MG63 (cell line): ENCODE measurements at places on chromosomes 3 and 15.

GRCh38 chr3:37891227-37891626, 29.5 kb downstream of the CTDSPL start:
- DNase-seq = no peak

DNA sequence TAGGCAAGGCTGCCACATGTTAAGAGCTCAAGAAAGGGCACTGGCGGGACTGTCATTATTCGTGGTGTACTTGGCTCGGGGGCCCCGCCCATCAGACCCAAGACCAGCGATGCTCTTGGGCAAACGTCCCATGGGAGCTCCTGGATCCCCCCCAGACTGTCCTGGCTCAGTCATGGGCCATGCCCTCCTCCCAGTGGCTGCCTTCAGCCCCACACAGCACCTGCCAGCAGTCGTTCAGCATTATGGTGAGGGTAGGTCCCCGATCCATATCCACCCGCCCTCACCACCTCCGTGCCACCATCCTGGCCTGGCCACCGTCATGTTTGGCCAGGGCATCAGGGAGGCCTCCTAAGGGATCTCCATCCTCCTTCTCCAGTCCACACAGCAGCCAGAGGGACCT, 51.4 kb upstream of the IQSEC1 start:
- DNase-seq = no peak

- DNase-seq = peak; percentile 34
These were observed 5.0 kb upstream of the AP3S2 start for GRCh38 chr15:89898614-89899294.

DNA sequence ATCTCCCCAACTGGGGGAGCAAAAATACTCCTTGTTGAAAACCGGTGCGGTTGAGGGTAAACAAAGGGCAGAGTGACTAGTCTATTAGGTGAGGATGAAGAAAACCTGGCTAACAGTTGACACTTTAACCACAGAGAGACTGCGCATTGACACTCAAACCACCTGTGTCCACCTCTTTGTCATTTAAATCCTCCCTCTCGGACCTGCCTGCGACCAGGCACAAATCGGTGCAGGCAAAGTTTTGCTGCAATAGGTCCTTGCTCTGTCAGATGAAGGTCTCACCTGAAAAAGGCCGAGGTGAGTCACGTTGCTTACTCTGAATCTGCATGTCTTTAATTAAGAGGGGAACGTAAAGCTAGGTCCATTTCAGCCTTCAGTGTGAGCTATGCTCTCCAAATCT, 494.1 kb upstream of the DPPA4 start:
- no peak for DNase-seq

- DNase-seq = no peak
These were observed 9.9 kb upstream of the GRM2 start for GRCh38 chr3:51696954-51697353.

- no peak for DNase-seq
These were observed 78.0 kb downstream of the CCK start for GRCh38 chr3:42187936-42188335.

GRCh38 chr3:162338514-162338913, 841.9 kb downstream of the OTOL1 start:
- DNase-seq = no peak

- no peak for DNase-seq
These were observed 1.6 kb downstream of the TTC21A start for GRCh38 chr3:39109086-39109485.

GRCh38 chr15:70748281-70748747, 15.0 kb downstream of the UACA start:
- peak; percentile 35 for DNase-seq

GRCh38 chr15:68634531-68634930, 55.7 kb downstream of the CORO2B start:
- DNase-seq = no peak

DNA sequence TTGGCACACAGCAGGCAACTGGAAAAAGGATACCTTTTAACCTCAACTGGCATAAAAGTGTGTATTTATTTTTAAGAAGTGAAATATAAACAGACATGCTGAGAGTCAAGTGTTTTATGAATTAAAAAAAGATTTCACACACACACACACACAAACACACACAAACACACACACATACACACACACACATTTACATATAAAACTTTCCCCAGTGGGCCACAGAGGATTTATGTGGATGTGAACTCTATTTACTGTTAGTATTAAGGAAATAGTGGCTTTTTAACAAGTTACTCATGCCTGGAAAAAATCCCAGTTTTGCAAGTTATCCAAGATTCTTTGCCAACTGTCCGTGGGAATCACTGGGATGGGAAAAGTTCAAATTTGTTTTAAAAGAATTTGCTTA, 725.9 kb upstream of the NR2F2 start:
- no peak for DNase-seq

DNA sequence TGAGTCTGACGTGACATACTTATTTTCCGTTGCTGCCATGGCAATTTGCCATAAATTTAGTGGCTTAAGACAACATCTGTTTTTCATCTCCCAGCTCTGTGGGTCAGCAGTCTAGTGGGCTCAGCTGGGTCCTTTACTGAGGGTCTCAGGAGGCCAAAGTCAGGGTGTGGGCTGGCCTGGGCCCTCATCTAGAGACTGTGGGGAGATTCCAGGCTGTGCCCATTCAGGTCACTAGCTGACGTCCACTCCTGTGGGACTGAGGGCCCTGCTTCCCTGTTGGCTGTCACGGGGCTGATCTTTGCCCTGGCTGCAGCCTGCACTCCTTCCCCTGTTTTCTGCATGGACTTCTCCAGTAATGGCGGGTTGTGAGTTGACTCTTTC, 19.1 kb downstream of the FGD5 start:
- DNase-seq = no peak

DNA sequence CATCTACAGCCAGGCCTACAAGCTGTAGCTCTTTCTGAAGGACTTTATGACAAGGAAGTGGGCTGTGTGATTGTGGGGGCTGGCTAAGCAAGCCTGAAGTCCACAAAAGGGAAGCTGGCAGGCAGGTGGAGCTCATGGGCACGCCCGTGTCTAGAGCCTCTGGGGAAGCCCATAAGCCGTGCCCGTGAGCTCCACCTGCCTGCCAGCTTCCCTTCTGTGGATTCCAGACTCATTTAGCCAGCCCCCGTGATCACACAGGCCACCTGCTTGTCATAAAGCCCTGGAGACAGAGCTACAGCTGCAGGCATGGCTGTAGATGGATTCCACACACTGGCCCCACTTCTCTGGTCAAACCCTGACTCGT, 15.2 kb downstream of the EFCC1 start:
- DNase-seq = no peak

DNA sequence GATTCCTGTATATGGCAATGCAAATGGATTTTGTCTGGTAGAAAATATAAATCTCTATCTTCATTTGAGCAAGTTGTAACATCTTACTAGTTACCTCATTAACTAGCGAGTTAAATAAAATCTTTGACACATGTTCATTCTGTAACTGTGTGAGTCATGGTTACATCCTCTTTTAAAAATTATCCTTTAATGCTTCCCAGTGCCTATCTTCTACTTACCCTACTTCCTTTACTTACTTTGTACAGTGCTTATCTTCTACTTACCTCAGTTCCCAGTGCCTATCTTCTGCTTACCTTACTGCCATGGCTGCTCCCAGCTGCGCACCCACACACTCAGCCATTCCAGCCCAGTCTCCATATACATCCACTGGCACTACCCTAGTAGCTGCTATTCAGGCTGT, 71.9 kb upstream of the GOLGA8B start:
- no peak for DNase-seq

DNA sequence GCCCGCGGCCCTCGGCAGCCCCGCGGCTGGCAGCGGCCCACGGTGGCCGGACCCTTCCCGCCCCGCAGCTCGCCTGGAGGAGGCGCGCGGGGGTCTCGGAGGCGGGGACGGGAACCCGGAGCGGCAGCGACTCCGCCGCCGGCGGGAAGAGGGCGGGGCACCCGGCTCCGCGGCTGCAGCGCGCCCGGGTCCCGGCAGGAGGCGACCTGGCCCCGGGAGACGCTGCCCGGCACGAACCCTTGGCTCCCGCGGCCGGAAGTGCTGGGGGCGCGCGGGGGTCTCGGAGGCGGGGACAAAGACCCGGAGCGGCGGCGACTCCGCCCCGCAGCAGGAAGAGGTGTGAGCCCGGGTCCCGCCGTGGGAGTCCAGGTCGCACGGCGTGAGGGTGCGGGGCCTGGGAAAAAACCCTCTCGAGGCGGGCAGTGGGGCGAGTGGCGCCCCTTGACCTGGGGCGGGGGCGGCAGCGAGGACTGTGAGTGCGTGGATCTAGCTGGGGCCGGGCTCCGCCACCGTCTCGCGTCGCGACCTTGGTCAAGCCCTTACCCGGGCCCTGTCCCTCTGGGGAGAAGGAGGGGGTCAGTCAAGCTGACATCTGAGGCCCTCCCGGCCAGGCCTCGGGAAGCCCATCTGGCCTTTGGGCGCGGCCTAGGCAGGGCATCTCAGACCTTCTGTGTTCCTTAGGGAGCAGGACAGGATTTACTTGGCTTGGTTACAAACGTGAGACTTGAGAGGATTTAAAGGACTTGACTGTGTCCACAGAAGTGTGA, at the start of gene CIB2:
CIB2 (minus strand) TSS at position 151 of the 767 bp plus-strand sequence. CDS start 230 bp downstream, outside the sequence.
- peak; percentile 75 for DNase-seq

DNA sequence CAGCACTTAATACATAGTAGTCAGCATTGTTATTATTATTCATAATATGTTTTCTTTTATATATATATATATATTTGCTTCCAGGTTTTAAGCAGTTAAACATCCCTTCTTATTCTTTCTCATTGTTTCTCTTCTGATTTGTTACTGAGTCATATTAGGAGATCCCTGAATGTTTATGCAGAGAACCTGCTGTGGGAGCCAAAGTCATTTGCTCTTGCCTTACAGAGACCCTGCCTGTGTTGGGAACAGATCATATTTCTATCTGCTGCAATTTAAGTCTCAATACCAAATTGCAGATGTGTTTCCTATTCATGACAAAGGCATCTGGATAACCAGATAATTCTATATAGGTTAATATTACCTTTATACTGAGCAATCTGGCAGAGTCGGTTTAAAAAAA, 323.0 kb upstream of the UMPS start:
- no peak for DNase-seq

DNA sequence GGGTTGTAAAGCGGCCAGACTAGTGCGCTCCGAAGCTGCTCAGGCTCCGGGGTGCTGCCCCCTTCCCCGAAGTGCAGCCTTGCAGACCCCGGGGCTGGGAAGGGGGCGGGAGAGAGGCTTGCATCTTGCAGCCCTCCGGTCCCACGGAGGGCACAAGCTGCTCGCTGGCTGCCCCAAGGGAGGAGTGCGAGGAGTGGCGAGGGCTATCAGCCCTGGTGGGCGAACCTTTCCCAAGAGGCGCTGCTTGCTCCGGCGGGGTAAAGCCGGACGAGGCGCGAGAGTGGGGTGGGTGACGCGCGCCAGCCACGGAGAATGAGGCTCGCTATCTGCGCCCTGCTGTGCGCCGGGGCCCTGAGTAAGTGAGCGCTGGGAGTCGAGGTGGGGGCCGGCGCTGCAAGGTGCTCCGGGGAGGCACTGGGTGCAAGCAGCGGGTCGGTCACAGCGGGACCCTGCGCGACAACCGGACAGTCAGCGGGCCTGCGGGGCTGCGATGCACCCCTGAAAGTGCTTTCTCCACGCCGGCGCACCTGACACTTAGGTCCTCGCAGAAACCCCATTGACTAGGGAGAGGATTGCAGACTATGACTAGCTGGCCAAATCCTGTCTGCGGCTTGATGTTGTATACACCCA, 12.7 kb upstream of the TOPBP1 start:
- no peak for DNase-seq
